Stimulated activated CD4-positive, alpha-beta T cell treated with anti-CD3 and anti-CD28 coated beads, Interleukin-4, amount 100 ng/mL, for 24 hours (primary cell): ENCODE measurements at places on chromosomes 16 and 17.

DNA sequence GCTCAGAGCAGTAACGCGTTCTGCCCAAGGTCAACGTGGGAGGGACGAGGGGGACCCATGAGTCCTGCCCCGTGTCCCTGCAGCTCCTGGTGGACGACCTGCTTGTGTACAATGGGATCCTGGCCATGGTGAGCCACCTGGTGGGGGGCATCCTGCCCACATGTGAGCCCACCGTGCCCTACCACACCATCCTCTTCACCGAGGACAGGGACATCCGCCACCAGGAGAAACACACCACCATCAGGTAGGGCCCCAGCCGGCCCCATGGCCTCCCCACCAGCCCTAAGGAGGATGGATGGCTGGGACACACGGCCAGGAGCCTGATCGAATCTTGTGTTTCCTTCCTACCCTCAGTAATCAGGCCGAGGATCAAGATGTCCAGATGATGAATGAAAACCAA, 227.6 kb downstream of the KATNIP start:
- no peak for DNase-seq

DNA sequence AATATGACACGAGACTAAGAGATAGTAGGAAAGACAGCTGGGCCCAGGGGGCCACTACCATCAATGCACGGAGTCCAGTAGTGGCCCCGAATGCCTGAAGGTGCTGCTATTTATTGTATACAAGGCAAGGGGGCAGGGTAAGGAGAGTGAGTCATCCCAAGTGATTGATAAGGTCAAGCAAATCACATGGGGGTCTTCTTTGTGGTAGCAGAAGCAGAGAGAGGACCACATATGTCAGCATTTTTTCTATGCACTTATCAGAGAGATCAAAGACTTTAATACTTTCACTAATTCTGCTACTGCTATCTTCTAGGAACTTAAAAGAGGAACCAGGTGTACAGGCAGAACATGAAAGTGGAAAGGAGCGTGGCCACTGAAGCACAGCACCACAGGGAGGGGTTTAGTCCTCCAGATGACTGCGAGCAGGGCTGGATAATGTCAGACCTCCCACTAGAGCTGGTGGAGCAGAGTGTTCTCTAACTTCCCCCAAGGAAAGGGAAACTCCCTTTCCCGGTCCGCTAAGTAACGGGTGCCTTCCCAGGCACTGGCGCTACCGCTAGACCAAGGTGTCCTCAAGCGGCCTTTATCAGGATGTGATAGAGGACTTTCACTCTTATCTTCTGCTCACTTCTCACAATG, 26.4 kb upstream of the ARL4D start:
- no peak for DNase-seq

DNA sequence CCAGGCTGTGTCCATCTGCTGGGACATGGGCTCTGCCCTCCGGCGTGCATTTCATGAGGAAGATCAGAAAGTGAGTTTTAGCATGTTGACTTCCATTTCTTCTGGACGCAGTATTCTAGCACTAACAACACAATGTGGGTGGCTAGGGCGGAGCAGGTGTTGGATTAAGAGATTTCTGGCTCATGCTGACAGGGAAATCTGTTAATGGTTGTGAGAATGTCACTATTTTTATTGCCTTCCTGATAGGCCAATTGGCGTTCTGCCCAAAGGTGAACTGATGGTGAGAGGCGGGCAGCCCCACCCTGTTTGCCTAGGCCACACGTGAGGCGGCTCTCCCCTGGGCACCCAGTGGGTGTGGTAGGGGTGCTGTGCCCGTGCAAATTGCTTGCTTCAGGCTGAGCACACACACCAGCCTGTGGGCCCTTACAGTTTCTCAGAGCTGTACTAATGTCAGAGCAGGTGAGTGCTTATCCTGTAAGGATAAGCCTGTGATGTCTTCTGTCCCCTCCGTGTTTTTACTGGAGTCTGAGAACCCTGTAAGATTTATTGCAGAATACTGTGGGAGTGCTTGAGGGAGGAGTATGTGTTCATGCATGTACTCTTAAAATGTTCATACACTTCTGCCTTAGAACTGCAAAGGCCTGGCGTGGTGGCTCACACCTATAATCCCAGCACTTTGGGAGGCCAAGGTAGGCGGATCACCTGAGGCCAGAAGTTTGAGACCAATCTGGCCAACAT, 30.9 kb downstream of the PGS1 start:
- no peak for DNase-seq

DNA sequence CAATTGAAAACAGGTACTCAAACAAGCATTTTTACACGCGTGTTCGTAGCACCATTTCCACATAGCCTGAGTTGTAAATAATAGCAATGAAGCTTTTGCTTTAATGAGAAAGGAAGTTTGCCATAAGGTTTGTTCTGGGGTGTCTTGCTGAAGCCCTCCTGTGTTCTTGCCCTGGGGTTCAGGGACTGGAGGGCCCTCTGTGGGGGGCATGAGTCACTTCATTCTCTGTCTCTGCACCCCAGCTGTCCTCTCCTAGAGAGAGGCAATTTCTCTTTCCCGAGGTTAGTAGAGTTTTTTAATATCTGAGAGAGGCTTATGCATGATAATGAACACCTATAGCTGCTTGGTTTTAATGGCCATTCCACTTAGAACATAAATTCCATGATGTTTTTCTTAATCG, 9.6 kb downstream of the AFMID start:
- DNase-seq, result no peak

- no peak for DNase-seq
These were observed 117.9 kb upstream of the GPR139 start for GRCh38 chr16:20191566-20191965.

DNA sequence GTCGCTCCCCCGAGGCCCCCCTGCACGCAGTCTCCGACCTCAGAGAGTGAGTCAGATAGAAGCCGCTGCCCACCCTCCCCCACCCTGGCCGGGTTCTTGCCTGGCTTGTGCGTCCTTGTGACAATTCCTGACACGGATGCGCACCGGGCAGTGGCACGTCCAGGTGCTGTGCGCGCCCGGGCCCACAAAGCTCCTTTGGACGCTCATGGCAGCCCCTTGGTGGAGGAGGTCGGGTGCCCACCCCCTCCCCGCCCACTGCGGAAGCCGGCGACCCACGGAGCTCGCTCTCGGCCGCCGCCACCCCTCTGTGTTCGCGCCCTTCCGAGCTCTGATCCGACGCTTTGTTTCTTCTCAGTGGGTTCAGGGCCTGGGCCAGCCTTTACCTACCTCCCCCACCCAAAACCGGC, 662 bp upstream of the TUBB3 start:
- peak; percentile 39 for DNase-seq

GRCh38 chr17:21129023-21129681, 2.4 kb downstream of the DHRS7B start:
- DNase-seq, result no peak

GRCh38 chr16:57536306-57537193, at the start of gene CCDC102A:
CCDC102A (minus strand) TSS chr16:57536571; CDS start chr16:57529177, 7,394 bp downstream.
- DNase-seq, result peak; percentile 58

DNA sequence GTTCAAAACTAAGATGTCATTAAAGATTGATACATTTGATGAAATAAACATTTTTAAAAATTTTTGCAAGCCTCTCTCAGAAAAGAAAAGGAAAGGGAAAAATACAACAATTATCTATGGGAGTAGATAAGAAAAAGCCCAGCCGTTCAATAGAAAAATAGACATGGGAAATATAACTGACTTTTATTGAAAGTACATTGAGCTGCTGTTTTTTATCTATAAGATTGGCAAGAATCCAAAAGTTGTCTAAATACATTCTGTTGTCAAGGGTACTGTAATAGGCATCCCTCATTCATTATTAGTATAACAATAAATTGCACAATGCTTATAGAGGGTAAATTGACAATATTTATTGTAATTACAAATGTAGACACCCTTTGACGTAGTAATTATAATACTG, 38.4 kb upstream of the IRX6 start:
- DNase-seq, result no peak

DNA sequence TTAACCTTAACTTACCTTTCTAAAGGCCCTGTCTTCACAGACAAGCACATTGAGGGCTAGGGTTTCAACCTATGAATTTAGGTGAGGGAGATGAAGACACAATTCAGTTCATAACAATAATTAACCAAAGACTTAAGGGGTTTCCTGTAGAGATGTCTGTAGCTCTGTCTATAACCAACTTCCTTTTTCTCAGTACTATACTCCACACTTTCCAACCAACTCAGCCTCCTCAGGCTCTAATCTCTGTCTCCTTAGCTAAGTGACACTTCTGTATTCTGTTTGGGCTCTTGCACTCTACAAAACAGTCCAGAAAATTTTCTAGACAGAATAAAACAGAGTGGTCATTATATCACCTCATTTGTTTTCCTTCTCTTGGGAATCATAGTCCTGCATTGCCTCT, 25.8 kb downstream of the CAPNS2 start:
- DNase-seq, result no peak

DNA sequence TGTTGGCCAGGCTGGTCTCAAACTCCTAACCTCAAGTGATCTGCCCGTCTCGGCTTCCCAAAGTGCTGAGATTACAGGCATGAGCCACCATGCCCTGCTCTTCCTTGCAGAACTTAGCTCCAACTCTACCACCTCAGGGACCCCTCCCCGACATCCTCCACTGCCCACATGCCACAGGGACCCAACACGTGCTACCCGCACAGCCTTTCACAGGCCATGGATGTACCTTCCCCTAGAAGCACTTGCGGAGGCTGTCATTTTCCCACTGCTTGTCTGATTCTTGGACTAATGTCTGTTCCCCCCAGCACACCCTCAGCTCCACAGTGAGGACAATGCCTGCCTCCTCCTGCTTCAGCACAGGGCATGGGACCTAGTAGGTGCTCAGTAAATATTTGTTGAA, 147.4 kb downstream of the ZNF423 start:
- no peak for DNase-seq

- DNase-seq, result no peak
These were observed 5.0 kb downstream of the ZNF689 start for GRCh38 chr16:30605158-30605557.

GRCh38 chr17:28718333-28719020, 809 bp upstream of the RAB34 start:
- DNase-seq, result no peak

DNA sequence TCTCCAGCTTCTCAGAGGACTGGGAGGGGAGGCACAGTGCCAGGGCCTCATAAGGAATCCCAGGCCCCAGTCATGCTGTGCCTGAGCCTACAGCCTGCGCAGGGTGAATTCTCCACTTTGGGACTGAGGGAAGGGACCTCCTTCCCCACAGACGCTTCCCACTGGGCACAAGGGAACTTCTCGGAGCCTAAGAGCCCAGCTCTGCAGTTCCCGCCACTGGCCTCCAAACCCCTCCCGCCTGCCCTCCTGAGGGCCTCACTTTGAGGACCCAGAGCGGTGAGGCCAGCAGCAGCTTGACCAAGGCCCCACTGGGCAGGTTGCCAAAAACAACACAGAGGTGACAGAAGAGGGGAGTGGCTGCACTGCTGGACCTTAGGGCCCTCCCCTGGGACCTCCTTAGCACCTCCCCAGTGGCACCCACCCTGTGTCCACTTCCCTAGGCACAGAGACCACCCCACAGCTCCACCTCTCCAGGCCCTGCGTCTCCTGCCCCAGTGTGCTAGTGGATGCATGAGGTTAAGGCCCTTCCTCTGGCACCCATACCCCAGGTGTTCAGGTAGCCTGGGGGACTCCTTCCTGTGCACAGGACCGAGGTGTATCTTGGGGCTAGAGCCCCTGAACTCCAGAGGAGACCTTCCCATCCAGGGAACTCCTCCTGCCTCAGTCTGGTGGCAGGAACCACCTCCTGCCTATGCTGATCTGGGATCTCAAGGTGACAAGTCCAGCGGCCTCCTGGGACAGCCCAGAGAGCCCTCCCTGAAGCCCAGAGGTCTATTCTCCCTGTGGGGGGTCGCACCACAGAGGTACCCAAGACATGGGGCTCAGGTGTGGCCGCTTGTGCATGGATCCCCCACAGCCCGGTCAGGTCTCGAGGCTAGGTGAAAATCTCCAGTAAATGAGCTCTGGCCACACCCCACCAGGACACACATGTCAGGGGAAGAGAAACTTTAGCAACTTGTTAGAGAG, 3.4 kb downstream of the CASKIN2 start:
- DNase-seq, result no peak

DNA sequence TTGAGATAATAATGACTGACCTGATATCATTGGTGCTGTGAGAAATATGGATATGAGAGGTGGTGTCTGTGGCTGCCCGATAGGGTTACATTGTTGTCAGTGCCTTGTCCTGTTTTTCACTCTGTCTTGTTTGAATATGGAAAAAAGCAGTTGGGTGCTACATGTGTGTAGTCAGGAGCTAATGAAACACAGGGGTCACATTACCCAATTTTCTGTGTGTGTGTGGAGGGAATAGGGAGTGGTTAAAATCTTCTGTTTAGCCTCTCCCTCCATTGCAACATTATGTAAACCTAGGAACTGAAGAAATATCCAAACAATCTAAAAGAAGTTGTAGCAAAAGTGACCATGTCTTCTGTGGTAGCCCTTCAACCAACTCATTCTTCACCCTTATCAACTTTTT, 527.7 kb upstream of the SOX9 start:
- no peak for DNase-seq

DNA sequence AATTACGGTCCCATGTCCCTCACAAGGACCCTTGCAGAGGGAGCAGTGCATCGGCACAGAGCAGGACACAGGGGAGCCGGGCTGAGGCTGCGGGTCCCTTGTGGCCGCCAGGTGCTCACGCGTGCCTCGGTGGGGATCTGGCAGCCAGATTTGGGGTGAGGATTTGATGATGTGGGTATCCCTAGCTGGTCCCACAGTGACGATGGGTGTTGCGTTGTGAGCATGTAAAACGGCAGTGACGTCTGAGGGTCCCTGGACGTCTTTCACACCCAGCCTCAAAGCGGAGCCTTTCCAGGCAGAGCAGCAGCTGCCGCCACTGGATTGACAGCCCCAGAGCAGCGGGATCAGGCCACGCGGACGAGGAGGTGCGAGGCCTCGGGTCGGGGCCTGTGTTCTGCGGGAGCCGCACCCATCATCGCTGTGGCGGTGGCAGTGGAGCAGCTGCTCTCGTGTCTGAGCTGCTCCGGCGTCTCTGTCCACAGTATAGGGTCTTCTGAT, 54.6 kb downstream of the WDR45B start:
- DNase-seq, result no peak

DNA sequence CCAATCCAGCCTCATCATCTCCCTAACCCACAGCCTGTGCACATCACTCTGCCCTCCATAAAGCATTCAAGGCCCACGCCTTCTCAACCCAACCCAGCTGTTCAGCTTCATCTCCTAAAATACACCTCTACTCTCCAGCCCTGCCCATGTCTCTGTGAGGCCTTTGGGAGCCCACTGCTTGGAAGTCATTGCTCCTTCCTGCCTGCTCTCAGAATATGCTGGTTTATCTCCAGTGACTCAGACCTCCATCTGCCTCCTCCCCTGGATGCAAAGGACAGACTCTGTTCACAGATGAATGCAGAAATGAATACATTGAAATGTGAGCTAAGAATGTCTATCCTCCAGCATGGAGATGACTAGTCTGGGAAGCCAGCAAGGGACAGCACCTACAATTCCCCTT, 19.0 kb downstream of the KCNG4 start:
- no peak for DNase-seq

GRCh38 chr16:70646260-70647241, at the start of gene IL34:
IL34 (plus strand) TSS chr16:70646559; CDS start chr16:70646948, 389 bp downstream.
- no peak for DNase-seq
